NCI-H526 treated with DMSO at 0.1 percent for 48 hours (cell line): ENCODE measurements at places on chromosomes 12 and 14.

- DNase-seq, result no peak
Measured at GRCh38 chr12:118541934-118542333, 165.6 kb downstream of the SUDS3 start.

- DNase-seq, result no peak
Measured at GRCh38 chr14:77541905-77542304, 43.3 kb upstream of the ISM2 start.

GRCh38 chr12:77742631-77743030, 88.1 kb upstream of the NAV3 start:
- no peak for DNase-seq

GRCh38 chr12:48194799-48195201, 8.3 kb downstream of the OR10AD1 start:
- DNase-seq, result no peak

DNA sequence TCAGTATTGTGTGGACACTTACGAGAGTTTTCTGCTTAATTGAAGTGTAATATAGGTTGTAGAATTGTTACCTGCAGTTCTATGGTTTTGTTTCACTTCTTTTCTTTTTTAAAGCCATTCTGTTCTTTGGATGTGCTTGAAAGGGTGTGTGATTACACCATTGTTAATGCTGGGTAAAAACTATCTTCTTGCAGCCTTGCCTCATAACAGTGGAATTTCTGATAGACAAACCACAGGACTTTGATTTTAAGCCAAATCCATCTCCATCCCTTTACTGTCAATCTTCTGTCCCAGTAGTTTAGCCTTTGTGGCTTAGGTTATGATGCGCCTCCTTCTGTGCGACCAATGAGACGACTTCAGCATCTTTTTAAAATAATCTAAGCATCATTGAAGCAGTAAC, 182.3 kb downstream of the PELI2 start:
- no peak for DNase-seq

GRCh38 chr14:36823651-36824050, 162.0 kb downstream of the PAX9 start:
- DNase-seq, result no peak

DNA sequence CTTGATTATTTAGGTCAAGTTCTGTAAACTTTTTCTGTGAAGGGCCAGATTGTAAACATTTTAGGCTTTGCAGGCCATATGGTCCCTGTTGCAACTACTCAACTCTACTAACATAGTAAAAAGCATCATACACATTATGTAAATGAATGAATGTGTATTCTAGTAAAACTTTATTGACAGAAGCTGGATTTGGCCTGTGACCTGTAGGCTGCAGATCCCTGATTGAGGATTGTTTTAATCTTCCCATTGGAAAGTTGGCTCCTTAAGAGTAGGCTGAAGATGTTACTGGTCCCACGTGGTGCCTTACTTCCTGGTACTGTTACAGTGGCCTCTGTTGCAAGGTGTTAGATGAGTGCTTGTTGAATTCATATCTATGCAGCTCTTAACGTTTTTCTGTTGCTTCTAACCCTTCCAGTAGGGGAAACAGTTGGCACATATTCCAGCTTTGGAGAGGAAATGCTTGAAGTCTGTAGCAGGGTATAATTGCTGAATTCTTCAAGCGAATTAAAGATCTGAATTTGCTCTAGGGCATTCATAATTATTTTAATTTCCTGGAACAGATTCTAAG, 133.6 kb upstream of the DNM1L start:
- DNase-seq, result no peak

- no peak for DNase-seq
Measured at GRCh38 chr12:15469356-15469755, 147.0 kb downstream of the PTPRO start.

DNA sequence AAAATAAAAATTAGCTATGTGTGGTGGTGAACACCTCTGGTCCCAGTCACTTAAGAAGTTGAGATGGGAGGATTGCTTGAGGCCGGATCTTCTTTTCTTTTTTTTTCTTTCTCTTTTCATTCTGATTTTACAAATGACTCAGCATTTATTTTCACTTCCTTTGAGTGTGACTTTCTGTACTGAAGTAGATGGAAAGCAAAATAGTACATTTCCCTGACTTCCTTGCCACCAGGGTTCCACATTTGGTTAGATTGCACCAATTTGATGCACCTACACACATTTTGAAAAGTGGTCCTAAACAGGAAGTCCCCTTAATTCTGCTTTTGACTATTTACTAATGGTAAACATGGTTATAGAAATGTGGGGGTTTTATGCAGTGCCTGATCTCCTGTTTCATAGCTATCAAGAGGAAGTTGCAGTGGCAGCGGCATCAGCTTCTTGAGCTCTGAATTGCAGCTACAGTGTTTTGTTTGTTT, 13.0 kb upstream of the LEMD3 start:
- DNase-seq, result no peak

DNA sequence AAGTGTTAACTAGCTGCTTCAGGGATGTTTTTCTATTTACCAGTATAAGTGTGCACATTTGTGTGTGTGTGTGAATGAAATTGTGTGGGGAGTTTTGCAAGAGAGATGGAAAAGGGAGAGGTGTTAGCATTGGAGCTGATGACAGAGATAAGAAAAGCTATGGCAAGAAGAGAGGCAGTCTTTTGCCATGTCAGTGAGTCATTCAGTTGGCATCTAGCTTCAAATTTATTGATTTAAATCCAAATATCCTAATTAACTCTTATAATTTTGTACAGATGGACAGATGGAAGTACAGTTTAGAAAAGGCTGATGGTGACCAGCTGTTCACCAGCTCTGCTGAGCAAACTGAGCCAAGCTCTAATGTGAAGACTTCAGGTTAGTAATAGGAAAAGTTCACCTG, 3.3 kb upstream of the BHLHE41 start:
- no peak for DNase-seq

- no peak for DNase-seq
Measured at GRCh38 chr12:114241973-114242434, 163.9 kb downstream of the TBX5 start.

- DNase-seq, result no peak
Measured at GRCh38 chr12:26754148-26754547, 78.8 kb downstream of the ITPR2 start.

DNA sequence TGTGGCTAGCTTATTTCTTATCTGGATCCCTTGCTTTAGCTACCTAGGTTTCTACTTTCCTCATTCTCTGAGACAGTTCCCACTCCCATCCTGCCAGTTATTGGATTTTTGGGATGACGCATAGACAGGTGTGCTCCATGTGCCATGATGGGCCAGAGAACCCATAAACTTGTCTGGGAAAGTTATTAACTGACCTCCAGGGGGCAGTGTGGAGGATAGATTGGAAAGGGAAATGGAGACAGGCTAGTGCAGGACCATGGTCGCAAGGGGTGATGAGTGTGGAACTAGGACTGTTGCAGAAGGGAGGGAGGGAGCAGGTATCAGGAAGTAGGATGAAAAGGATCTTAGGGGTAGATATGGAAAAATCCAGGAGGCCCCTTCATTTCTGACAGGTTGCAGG, 80.3 kb downstream of the ESRRB start:
- peak; percentile 5 for DNase-seq

DNA sequence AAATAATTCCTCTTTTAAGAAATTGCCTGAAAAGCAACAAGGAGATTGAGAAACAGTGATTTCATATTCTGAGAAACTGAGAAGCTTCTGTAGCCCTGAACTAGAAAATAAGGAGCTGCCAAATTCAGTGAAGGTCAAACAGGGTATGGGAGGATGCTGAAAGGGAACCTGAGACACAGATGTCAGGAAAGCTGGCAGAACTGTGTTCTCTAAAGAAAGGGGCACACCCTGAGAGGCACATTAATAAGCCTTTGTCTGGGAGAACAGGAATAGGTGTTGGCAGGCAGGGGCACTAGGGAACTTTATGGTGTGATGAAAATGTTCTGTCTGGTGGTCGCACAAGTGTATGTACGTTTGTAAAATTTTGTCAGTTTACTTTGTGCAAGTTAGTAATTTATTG, 29.6 kb downstream of the VRK1 start:
- DNase-seq, result no peak

DNA sequence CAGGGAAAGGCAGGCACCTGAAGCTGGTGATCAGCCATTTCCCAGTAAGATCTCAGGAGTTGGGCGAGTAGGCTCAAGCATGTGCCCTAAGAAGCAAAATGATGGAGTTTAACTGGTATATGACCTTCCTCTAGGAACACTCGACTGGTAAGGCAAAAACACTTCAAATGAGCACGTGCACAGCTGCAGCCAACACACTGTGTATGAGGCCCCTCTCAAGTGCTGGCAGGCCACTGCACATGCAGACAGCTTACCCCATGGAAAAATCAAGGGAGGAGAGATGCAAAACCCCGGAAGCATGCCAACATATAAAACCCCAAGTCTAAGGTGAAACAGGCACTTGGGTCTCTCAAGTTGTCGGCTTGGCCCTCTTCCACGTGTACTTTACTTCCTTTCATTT, 39.2 kb downstream of the TTLL5 start:
- no peak for DNase-seq

DNA sequence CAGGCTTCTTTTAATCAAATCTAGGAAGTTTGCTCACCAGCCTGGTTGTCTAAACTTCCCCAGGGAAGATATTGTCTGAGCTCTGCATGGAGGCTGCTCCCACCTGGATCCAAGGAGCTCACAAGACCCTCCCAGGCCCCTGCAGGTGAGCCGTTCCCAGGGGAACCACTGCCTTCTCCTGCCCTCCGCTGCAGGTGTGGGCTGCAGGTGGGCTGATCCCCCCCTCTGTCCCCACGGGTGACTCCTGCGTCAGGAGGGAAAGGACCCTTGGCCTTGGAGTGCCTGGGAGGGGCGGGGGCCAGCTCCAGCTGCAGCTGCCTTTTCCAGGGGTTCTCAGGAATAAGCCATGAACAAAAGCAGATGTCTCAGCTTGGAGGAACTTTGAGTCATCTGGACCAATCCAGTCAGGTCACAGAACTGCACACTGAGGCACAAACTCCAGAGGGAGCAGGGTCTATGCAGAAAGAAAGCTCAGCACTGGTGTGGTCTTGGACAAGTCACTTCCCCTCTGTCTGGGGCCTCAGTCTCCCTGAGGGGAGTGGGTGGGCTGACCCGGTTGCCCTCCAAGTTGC, 246.6 kb upstream of the RTL1 start:
- DNase-seq, result no peak

GRCh38 chr12:120394483-120395367, 25.8 kb upstream of the MSI1 start:
- no peak for DNase-seq

- DNase-seq, result no peak
Measured at GRCh38 chr12:14956024-14956891, 5.1 kb downstream of the ARHGDIB start.

- no peak for DNase-seq
Measured at GRCh38 chr14:52877628-52878027, 73.2 kb downstream of the FERMT2 start.

DNA sequence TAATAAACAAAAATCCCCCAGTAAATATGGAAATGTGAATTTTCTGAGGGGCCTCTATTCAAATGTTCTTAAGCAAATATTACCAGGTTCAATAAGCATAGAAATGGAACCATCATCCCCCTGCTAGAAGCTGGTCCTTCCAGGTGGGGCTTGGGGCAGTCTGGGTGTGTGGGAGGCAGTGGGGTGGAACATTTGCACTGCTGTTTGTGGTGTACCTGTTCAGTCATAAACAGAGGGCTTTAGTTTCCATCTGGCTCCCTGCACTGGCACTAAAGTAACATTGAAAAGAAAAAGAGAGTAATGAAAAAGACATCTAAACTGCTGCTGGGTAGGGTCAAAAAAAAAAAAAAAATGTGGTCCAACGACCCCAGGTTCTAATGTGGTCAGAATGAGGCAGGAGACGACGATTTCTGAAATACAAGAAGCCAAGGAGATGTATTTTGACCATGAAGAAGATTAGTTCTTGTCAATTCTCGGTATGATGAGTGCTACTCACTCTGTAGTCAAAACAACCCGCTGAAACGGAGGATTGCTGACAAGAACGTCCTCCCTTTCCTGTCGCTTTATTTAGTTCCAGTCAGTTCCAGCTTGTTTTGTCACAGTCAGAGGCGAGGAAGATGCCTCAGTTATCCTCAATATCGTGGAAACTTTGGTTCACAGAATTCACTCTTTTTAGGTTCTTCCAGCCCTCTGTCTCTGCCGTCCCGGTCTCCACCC, 44.2 kb upstream of the MANSC4 start:
- peak; percentile 97 for DNase-seq

- DNase-seq, result no peak
Measured at GRCh38 chr12:109466305-109466704, 10.8 kb downstream of the KCTD10 start.

DNA sequence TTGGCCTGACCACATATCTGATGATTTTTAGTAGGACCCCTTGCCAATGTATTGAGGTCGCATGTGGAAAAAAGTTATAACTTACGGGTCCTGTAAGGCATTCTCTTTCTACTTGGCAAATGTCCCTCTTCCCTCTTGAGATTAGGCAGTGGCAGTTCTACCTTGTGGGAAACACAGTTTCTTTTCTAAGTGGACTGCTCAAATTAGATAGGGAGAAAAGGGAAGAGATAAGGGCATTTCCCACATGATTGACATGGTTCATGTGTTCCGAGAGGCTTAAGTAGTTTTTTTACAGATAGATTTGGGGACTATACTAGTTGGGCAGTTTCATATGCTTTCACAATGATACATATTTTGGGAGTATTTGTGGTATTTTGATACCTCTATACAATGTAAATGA, 154.7 kb downstream of the FBXL14 start:
- DNase-seq, result no peak

- peak; percentile 36 for DNase-seq
Measured at GRCh38 chr12:46124848-46125619, 134.7 kb upstream of the SCAF11 start.

- no peak for DNase-seq
Measured at GRCh38 chr12:71607494-71608330, 55.9 kb downstream of the ZFC3H1 start.

- no peak for DNase-seq
Measured at GRCh38 chr12:83505586-83505985, 818.9 kb downstream of the TMTC2 start.

DNA sequence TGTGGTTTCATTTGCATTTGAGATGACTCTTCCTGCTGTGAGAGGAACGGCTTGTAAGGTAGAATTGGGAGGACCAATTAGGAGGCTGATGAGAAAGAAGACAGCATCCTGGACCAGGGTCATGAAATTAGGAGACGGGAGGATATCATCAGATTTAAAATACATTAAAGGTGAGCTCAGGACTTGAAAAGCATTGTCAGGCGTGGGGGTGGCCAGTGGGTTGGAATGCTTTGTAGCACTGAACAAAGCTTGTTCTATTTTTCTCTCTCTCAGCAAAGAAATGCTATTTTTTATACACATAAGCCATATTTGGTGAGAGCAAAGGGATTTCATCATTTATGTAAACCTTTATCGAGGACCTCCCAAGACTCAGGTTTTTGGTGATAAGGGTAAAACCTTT, 157.5 kb downstream of the TMEM132D start:
- no peak for DNase-seq

- DNase-seq, result peak; percentile 22
Measured at GRCh38 chr14:106879241-106879640, 1352.9 kb downstream of the TMEM121 start.
